ENCODE measurements at places on chromosomes 2 and 18. TPM values are rescaled to one million over a fixed set of nuclear protein-coding genes. Genes with fewer than 3 reads are reported as not detected.

The BMP10 gene
- not detected for total RNA-seq

The HOXD12 gene
- total RNA-seq = not detected

The REG1B gene
- total RNA-seq = not detected

The HOXD8 gene
- total RNA-seq = 5.6 TPM

The RIT2 gene
- total RNA-seq = not detected

The NFATC1 gene
- total RNA-seq = 6.2 TPM

The LRP1B gene
- not detected for total RNA-seq

The LIPG gene
- 0.21 TPM for total RNA-seq

The FBXO36 gene
- 1.7 TPM for total RNA-seq

The CEBPZ gene
- 71.0 TPM for total RNA-seq

The PLGLB2 gene
- 0.23 TPM for total RNA-seq

The SCYGR4 gene
- not detected for total RNA-seq

The SOX11 gene
- total RNA-seq = not detected

The RASGRP3 gene
- total RNA-seq = 1.1 TPM

The GPBAR1 gene
- total RNA-seq = 0.31 TPM

The PDE1A gene
- 0.11 TPM for total RNA-seq

The HAUS1 gene
- 54.8 TPM for total RNA-seq

The SPDYA gene
- not detected for total RNA-seq

The CPS1 gene
- total RNA-seq = 13.2 TPM

The ZAP70 gene
- 0.27 TPM for total RNA-seq

The SCN2A gene
- not detected for total RNA-seq

The UGT1A6 gene
- total RNA-seq = 1.2 TPM

The TOGARAM2 gene
- 0.29 TPM for total RNA-seq

The FAM237A gene
- not detected for total RNA-seq

The ZSWIM2 gene
- not detected for total RNA-seq

The PIAS2 gene
- total RNA-seq = 9.9 TPM

The CCDC85A gene
- 0.26 TPM for total RNA-seq

The CLEC4F gene
- not detected for total RNA-seq

The BCL2L11 gene
- total RNA-seq = 9.1 TPM

The EML4 gene
- 25.8 TPM for total RNA-seq

The CNDP1 gene
- not detected for total RNA-seq

The GPR75 gene
- 1.6 TPM for total RNA-seq

The ANO7 gene
- 1.9 TPM for total RNA-seq

The LAMA3 gene
- 55.8 TPM for total RNA-seq

The C2orf66 gene
- total RNA-seq = 0.14 TPM

The UGT1A10 gene
- not detected for total RNA-seq

The ITGA4 gene
- 2.5 TPM for total RNA-seq

The ASAP2 gene
- total RNA-seq = 45.5 TPM

The GEN1 gene
- 13.0 TPM for total RNA-seq

The VWC2L gene
- not detected for total RNA-seq

The NT5C1B gene
- total RNA-seq = not detected

The MALT1 gene
- total RNA-seq = 10.3 TPM

The RPRD1A gene
- 22.2 TPM for total RNA-seq

The PARD3B gene
- 1.1 TPM for total RNA-seq

The LBX2 gene
- 3.0 TPM for total RNA-seq

The CPLX4 gene
- total RNA-seq = not detected

The FSHR gene
- total RNA-seq = not detected

The RAX gene
- total RNA-seq = not detected

The TTC31 gene
- total RNA-seq = 15.7 TPM

The SGPP2 gene
- 0.42 TPM for total RNA-seq

The CCT4 gene
- total RNA-seq = 307 TPM

The CNNM3 gene
- total RNA-seq = 13.0 TPM

The SKOR2 gene
- not detected for total RNA-seq

The REG3A gene
- total RNA-seq = not detected

The CFC1 gene
- total RNA-seq = not detected

All from A549 treated with Mapracorat at 1 μM for 4 hours (cell line).